MG63 (cell line): ENCODE measurements at places on chromosomes 5 and 9.

- DNase-seq, result no peak
Observed at GRCh38 chr9:133429641-133430161, 7.5 kb downstream of the ADAMTS13 start.

DNA sequence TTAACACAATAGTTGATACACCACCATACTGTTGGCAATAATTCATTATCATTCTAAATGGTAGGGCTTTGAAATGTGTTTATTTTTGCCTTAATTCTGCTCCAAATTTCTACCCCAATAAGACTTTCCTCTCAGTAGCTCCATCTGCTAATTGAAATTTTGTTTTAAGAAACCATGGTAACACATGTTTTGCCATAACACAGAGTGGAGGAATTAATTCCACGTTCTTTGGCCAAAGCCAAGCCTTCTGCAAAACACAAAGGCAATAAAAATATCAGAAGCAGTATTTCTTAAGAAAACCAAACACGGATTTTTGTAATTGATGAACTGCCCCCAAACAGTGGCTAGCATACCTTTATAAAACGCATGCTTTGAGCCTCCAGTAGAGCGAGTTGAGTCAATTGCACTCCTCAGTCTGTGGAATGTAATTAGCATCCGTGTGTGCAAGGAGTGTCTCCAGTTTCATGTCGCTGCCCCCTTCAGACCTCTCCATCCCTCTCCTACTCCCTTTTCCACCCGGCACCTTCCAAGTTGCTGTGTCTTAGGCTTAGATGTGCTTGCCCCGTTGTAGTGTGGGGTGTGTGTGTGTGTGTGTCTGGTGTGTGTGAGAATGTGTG lies 58.2 kb upstream of the CKS2 start:
- DNase-seq, result no peak

DNA sequence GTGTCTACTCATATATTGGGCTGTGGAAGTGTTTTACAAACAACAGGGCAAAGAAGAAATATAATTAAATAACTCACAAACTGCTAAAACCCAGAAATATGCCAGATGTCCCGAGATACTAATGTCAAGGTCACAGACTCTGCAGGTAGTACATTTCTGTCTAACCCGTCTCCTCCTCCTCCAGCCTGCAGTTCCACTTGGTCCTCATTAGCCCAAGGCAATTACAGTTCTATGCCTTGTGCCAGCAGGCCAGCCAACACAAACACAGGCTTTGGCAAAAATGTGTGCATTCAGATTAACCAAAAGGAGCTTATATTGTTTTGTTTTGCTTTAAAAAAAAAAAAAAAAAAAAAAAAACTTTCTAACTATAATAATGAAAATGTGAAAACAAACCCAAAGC lies 148.8 kb downstream of the MYO10 start:
- DNase-seq, result peak; percentile 51

GRCh38 chr5:170110403-170111087 lies 4.8 kb downstream of the FOXI1 start:
- DNase-seq, result no peak

DNA sequence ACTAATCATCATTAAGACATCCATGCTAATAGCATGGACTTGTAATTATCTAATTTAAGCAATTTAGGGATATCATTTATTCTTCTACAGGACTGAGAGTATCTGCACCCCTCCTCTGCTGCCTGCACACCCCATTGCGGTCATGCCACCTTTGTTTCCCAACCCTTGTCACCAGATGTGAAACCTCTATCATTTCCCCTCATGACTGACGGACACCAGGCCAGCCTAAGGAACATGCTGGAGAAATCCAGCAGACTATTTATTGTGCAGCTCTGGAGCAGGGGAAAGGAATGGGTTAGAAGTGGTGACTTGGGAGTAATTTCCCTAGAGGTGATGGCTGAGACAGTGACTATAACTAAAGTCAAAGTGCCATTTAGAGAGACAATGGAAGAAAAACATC lies 40.7 kb downstream of the UGCG start:
- DNase-seq, result no peak

GRCh38 chr9:119758241-119758640 lies 389.0 kb upstream of the BRINP1 start:
- DNase-seq, result no peak

- DNase-seq, result no peak
Observed at GRCh38 chr9:23826120-23826629, at the start of gene ELAVL2. Gene ELAVL2, minus strand, starts transcription at chr9:23826240. Its CDS starts 64,006 bp downstream, at chr9:23762234.

DNA sequence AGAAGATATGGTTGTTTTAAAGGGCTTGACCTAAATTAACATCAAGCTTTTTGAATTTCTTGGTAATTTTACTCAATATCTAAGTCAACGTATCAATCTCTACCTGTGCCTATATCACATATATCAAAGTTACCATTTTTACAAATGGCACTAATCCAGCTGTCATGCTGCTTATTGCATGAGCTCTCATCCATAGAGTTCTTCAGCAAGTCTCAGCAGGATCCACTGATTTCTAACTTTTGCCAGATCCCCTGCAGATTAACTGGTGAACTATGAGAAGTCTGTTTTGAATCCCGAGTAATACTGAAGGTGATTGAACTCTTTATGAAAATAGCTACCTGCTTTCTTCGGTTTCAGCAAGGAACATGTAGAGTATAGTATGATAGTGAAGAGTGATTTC lies 1239.8 kb upstream of the ACO1 start:
- no peak for DNase-seq
